ENCODE measurements at places on chromosomes 6 and 20.

DNA sequence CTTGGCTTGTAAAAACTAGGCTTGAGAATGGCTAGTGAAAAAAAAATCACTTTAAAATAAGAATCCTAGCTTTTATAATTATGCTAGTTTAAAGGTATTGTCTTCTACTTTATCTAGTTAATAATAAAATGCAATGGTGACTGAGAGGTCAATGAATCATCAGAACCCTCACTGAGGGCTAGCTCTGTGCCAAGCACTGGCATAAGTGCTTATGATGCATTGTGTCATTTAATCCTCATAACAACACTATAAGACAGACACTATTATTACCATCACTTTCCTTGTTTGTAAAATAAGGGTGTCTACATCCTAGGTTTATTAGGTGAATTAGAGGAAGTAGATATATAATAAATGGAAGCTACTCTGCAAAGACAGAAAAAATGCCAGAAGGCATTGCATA, 144.3 kb downstream of the F13A1 start:
- DNase-seq = no peak

- DNase-seq = no peak
Observed at GRCh38 chr6:111668410-111668809, 62.7 kb upstream of the TRAF3IP2 start.

GRCh38 chr6:47278545-47278944, 31.2 kb downstream of the TNFRSF21 start:
- no peak for DNase-seq

GRCh38 chr6:15674690-15675386, 12.0 kb upstream of the DTNBP1 start:
- no peak for DNase-seq

DNA sequence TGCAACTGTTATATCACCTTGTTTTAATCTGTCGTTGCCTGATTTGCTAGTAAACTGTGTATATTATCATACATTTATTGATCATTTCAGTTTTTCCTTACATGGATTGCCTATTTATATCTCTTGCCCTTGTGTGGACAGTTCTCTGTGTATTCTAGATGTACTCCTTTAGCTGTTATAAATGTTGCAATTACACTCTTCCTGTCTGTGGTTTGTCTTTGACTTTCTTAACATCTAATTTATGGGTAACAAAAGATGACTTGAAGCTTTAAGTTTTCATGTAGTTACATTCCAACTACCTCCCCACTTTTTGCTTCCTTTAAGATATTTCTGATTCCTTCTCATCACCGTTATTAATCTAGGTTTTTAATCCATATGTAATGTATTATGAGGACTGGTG, 22.6 kb downstream of the PLCB1 start:
- no peak for DNase-seq

GRCh38 chr6:107714104-107714503, 110.0 kb downstream of the SCML4 start:
- DNase-seq = no peak

GRCh38 chr20:478949-479429, 16.7 kb upstream of the TBC1D20 start:
- no peak for DNase-seq

GRCh38 chr6:122790423-122791309, 1.6 kb downstream of the SMPDL3A start:
- DNase-seq = no peak

DNA sequence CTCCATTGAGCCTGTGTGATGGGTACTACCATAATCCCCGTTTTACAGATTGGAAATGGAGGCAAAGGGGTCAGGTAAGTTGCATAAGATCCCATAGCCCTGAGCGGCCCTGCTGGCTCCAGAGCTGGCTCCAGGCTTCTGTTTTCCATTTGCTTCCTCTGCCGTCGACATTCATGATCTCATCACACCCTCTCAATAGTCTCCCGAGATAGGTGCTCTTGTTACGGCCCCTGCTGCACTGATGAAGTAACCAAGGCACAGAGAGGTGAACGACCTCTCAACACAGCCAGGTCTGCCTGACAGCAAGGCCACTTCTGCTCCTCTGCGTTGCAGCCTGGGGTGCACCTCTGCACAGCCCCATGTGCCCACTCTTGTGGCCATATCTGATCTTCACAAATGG, 16.9 kb downstream of the CDH22 start:
- DNase-seq = no peak

- DNase-seq = no peak
Observed at GRCh38 chr6:151073146-151073545, 166.6 kb upstream of the AKAP12 start.

GRCh38 chr6:164926686-164927085, 382.7 kb downstream of the C6orf118 start:
- no peak for DNase-seq

GRCh38 chr20:51335329-51335841, 207.1 kb downstream of the NFATC2 start:
- peak; percentile 9 for DNase-seq

- no peak for DNase-seq
Observed at GRCh38 chr6:78768271-78768670, 99.1 kb upstream of the IRAK1BP1 start.

GRCh38 chr6:118993803-118994251, 58.9 kb upstream of the MCM9 start:
- no peak for DNase-seq

GRCh38 chr6:12069891-12070529, 57.9 kb downstream of the HIVEP1 start:
- no peak for DNase-seq

- no peak for DNase-seq
Observed at GRCh38 chr6:2688401-2689064, 62.2 kb downstream of the MYLK4 start.

- no peak for DNase-seq
Observed at GRCh38 chr6:2101213-2101612, 144.2 kb downstream of the GMDS start.

DNA sequence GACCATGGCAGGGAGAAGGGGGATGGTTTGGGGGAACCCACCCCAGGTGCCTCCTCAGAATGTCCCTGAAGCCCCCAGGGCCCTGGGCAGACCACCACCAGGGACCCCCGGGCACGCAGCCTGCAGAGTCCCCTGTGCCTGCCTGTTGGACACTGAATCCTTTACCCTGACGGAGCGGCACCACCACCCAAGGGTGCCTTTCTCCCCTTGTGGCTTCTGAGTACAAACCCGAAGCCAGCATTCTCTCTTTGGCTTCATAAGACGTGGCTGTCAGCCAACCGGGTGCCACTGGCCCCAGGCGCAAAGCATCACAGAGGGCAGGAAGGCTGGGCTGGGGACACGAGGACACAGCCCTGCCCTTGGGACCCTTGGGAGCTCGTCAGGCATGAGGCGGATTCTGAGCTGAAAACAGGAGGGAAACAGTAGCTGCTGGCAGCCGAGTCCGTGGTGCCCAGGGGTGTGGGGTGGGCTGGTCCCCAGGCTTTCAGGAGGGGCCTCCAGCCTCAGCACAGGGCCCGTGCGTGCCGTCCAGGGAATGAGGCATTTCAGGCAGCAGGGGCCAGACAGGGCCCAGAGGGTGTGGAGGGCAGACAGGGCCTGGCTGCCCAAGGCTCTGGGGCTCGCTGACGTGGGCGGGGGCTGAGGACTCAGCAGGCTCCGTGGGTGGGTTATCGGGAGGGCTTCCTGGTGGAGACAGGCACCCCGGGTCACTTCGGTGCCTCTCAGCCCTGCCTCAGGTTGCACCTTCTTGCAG, 3.5 kb downstream of the COL9A3 start:
- DNase-seq = no peak

GRCh38 chr6:26576407-26576843, 20.3 kb upstream of the ABT1 start:
- DNase-seq = no peak

Measured in stimulated activated CD4-positive, alpha-beta T cell treated with anti-CD3 and anti-CD28 coated beads, Interleukin-2, amount 100 ng/mL, for 24 hours (primary cell).